Adipose tissue (tissue), 3 donors: ENCODE measurements at places on chromosomes 7 and 10. TPM values are rescaled to one million over a fixed set of nuclear protein-coding genes. Genes with fewer than 3 reads are reported as not detected.

Gene HILPDA
- polyA plus RNA-seq = 136 TPM

Gene ZNF467
- polyA plus RNA-seq = 6.2 TPM

Gene BLNK
- polyA plus RNA-seq = 2.9 TPM

Gene NKX1-2
- not detected for polyA plus RNA-seq

Gene ARF5
- 179 TPM for polyA plus RNA-seq
